Activated CD4-positive, alpha-beta T cell treated with anti-CD3 and anti-CD28 coated beads, Interleukin-2, amount 50 U/mL, for 1 hour (primary cell): ENCODE measurements at places on chromosomes 16 and 17.
A peak's percentile ranks its signal among the peaks of the same experiment; 100 is the strongest.

DNA sequence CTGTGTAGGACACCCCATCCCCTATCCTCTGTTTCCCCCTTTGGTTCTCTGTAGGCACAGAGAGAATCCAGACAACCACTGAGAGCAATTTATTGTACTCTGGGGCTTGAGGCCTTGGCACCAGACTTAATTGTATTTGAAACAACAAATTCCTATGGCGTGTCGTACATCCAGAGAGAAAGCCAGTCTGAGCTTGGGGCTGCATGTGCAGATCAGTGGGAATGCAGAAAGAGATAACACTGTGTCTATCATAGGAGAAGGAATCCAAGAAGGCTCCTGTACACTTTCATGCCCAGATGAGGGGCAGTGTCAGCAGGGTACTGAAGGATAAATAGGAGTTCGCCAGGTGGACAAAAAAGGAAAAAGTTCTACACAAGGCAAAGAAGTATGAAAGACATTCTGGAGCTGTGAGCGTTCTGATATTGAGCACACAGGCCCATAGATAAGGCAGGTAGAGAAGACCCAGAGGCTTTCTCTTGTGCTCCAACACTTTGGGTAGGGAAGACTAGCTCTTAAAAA lies 22.0 kb upstream of the IL4R start:
- DNase-seq, result no peak

DNA sequence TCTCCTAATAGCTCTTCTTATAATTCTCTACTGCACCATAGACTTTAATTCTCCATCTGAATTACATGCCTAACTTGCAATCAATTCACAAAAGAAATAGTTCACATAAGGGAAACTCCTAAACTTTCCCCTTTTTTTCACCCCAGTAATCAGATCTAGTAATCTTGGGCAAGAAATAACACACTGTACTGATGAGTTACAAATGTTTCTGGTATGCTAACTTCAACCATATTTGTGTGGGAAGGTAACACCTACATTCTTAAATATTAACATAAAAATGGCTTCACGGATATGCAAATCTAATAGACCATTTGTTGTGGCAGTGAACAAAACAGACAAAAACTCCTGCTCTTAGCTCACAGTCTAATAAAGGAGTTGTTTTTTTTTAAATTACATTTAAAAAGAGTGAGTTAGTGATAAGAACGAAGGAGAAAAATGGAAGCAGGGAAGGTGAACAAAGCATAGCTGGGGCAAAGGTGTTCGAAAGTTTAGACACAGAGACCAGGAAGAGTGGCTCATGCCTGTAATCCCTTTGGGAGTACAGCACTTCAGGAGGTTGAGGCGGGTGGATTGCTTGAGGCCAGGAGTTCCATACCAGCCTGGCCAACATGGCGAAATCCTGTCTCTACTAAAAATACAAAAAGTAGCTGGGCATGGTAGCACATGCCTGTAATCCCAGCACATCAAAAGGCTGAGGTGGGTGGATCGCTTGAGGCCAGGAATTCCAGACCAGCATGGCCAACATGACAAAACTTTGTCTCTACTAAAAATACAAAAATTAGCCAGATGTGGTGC lies 34.8 kb downstream of the CMTM3 start:
- DNase-seq, result no peak

- DNase-seq, result peak; percentile 77
These were observed at the start of gene MGAT5B for GRCh38 chr17:76868176-76868668. Gene MGAT5B, plus strand, starts transcription at chr17:76868404. Its CDS starts 626 bp downstream, at chr17:76869030.

- no peak for DNase-seq
These were observed 140.9 kb downstream of the UTP18 start for GRCh38 chr17:51401279-51401678.

- DNase-seq, result no peak
These were observed 20.1 kb upstream of the SLC46A1 start for GRCh38 chr17:28426081-28426519.

DNA sequence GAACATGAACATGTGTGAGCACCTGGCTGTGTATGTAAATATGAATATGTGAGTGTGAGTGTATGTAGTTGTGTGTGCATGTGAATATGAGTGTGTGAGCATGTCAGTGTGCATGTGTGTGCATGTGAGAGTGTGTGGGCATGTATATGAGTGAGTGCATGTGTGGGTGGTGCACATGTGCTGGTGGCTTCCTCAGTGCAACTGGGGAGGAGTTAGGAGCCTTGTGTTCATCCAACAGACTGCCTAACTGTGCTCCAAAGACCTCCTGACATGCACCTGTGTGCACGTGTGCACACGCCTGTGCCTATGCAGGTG lies 1.4 kb downstream of the TMEM235 start:
- DNase-seq, result no peak

DNA sequence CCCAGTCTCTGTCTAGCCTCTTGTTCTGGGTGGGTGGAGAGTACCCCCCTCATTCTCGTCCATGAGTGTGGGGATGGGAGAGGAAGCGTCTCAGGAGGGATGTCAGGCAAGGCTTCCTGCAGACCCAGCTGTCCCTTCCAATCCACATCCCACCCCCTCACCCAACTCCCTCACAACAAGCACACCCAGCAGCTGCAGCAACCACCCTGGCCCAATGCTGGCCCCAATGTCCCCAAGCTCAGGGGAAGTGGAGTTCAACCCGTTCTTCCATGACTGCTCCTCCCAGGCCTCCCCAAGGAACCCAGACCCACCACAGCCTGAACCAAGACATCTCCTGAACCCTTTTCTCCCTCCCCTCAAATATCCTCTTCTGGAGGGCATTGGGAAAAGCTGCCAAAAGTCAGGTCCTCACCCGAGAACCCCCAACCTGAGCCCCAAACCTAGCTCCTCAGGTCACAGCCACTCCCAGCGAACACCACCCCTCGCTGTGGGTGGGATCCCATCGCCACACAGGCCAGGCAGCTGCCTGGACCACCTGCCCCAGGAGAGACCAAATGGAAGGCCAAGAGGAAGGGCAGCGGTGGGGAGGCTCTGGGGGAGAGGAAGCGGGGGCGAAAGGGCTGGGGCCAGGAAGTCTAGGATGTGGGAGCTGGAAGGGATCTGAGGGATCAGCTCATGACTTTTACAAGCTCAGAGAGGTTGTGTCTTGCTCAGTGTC lies 47.6 kb downstream of the FZD2 start:
- DNase-seq, result no peak

DNA sequence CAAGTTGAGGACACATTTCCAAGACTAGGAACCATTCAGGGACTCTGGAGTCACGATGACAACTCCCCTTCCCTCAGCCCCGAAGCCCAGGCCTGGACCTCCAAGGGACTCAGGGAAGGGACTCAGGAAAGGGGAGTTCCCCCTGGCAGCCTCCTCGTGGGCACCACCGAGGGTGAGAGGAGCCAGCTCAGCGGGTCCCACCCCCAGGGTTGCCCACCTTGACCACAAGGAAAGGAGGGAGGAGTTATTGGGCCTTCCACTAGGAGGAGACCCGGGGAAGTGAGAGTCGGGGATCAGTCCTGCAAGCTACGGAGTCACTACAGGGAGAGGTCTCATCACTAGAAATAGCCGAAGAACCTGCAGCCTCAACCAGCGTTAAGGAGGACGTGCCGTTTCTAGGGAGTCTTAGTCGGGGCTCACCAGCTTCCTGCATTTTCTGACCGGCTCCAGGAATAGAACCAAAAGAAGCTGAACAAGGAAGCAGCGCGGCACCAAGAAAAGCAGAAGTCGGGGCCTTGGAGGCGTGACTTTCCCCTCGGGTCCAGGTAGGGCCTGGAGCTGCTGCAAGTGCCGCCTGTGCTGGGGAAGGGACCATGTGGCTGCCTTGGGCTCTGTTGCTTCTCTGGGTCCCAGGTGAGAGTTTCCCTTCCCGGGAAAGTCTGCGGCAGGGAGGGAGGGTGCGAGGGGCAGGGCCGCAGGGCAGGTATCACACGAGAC lies at the start of gene CD300A:
CD300A (plus strand) TSS at position 524 of the 717 bp plus-strand sequence; CDS start at position 594, 70 bp downstream.
- peak; percentile 14 for DNase-seq

DNA sequence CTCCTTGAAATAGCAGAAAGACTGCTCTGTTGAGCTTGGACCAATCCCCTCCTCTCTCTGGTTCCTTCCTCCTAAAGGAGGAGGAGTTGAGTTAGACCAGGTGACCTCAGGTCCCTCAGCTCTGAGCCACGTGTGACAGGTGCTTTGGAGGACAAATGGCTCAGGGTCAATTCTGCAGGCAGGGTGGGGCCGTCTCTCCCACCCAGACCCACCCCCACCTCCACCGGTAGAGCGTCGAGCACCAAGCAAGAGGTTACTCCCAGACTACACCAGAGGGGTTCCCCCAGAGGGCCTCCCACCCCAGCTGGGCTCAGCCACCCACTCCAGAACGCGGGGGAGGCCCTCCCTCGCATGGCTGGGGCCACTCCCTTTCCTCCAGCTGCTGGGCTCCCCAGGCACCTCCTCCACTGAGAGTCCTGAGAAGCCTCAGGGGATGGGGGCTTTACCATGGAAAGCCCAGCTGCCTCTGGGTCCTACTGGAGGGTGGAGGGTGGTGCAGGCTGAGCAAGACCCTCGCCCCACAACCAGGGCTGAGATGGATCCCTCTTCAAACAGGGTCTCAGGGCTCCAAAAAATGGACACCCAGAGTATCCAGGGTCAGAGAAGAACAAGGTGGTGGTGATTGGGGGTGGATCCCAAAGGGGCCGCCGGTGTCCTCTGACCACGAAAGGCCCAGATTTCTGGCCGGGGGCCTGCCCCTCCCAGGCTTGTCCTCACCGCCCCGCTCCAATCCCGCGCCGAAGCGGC lies 7.6 kb downstream of the MYO1C start:
- DNase-seq, result peak; percentile 46

DNA sequence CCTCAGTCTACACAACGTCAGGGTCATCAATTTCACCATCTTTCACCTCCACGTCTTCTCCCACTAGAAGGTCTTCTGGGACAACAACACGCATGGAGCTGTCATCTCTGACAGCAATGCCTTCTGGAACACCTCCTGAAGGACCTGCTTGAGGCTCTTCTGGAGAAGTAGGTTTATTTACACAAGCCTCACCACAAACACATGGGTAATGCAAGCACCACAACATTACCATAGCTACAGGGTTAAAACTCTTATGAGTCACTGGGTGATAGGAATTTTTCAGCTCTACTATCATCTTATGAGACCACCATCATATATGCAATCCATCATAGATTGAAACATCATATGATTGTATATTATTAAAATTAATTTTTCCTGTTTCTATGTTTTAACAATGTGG lies 215.4 kb downstream of the CHD9NB start:
- no peak for DNase-seq

- DNase-seq, result no peak
These were observed 7.2 kb downstream of the TMEM94 start for GRCh38 chr17:75463603-75464002.

DNA sequence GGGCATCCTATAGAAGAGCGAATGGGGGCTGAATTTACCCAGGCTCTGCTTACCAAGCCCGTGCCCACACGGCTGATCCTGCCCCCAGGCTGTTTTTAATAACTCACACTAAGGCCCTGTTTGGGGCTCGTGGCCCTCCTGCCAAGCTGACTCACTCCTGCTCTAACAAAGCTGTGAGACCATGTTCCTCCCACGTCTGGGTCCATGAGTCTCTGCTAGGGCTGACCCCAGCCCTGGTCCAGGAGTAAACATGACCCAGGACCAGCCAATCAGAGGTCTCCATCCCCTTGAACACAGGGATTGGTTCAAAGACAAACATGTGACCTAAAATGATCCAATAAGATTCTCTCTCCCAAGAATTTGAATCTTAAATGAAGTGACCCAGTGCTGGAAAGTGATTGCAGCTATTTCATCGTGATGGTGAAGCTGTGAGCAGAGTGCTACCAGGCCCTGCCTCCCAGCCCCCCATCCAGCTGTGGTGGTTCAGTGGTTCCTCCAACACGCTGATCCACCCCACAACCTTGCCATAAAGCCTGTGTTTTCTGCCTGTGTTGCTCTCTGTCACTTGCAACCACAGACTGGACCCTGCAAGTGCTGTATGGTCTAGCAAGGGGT lies 57.2 kb downstream of the C16orf82 start:
- DNase-seq, result no peak

DNA sequence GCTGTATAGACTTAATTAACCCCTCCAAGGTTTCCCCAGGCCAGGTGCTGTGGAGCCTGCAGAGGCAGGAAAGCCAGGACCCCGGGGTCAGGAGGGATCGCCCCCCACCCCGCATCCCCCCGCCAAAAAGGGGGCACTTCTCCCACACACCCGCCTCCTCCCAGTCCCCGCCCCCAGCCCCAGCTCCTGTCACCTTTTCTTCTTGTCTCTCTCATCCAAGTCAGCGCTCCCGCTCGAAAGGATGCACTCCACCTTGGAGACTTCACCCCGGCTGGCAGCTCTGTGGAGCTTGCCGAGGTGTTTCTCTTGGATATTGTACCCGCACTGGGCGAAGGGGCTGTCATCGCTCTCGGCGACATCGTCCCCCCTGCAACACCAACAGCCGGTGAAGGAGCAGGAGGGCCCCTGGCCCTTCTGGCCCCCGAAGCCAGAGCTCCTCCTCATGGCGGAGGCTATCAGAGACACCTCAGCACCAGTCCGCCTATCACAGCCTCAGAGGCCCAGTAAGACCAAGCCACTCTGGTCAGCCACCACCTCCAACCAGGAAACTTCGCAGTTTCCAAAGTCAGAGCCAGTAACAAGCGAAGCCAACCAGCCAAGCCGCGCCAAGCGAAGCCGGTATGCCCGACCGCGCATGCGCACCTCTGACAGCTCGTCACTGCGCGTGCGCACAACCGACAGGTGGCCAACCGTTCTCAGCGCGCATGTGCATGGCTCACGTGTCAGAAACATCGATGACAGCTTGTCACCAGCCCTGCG lies 52.5 kb downstream of the SHCBP1 start:
- DNase-seq, result no peak

- no peak for DNase-seq
These were observed 3.5 kb upstream of the RAB37 start for GRCh38 chr17:74733365-74734122.

GRCh38 chr16:7452090-7452489 lies 119.4 kb downstream of the RBFOX1 start:
- no peak for DNase-seq

DNA sequence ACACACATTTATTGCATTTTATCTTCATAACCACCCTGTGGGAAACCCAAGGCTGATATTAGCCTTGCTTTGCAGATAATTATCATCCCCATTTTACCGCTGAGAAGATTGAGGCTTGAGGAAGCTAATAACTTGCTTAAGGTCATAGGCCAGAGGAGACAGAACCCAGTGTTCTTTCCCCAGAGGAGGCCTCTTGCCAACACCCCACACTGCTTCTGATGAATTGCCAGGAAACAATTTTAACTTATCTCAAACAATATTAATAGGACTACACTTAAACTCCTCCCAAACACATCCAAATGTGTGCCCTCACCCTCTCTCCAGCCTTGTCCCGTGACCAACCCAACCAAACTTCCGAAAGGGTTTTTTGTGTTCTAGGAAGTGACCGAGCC lies 2.1 kb upstream of the SPG7 start:
- no peak for DNase-seq

DNA sequence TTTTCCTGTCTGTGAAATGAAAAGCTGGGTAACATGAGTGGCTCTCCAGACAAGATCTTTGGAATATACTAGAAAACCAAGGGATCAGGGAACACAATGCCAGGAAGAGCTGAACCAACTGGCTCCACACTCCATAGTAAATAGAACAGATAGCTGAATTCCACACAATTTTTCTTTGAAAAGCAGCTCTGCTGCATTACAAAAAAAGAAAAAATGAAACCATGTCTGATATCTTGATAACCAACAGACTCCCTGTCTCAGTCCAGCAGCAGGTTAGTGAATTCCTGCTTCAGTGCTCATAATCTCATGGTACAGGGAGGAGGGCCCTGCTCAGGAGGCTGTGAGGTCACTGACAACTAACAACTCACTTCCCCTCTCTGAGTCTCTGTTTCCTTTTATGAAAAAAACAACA lies 97.1 kb downstream of the CDH11 start:
- DNase-seq, result no peak

GRCh38 chr16:4743226-4743878 lies 9.0 kb downstream of the DNAAF8 start:
- no peak for DNase-seq
